ENCODE measurements at places on chromosomes 6 and 20. TPM values are rescaled to one million over a fixed set of nuclear protein-coding genes. Genes with fewer than 3 reads are reported as not detected.

DNA sequence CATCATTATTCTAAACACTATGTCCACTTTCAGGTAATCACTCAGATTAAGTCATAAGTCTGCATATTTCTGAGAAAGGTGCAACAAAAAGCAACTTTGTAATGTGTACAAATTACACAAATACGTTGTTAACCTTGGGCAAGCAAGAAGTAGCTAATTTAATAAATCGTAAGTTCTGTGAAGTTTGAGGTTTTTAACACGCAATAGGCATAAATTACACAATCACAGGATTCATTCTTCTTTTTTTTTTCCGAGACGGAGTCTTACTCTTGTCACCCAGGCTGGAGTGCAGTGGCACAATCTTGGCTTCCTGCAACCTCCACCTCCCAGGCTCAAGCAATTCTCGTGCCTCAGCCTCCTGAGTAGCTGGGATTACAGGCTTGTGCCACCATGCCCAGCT is 57.2 kb upstream of the F13A1 start:
- no peak overlapping the region for H3K4me3 ChIP-seq
- peaks cover 4% of the 10 kb centered on the region for H3K27me3 ChIP-seq
- no peak overlapping the region for H3K27ac ChIP-seq
- no peak for DNase-seq
- peaks cover 11% of the 10 kb centered on the region for H3K4me1 ChIP-seq

DNA sequence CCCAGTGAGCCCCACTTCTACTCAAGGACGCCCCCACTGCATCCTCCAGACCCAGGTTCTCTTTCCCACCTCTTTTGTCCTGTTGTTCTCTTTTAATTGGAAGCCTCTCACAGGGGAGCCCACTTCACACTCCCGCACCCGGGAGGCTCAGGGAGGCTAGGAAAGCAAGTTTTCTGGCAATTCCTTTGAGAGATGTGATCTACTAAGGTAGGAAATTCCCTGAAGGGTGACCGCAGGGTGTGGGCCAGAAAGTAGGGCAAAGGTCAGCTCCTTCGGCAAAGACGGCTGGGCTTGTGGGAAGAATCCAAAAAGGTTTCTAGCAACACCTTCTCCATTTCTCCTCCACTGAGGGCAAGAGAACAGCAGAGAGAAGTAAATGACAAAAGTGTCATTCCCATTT is 98.1 kb upstream of the PTPN1 start:
- no peaks in the 10 kb centered on the region for H3K36me3 ChIP-seq
- no peak overlapping the region for H3K4me3 ChIP-seq
- H3K27ac ChIP-seq, result no peak overlapping the region
- no peaks in the 10 kb centered on the region for H3K27me3 ChIP-seq
- no peak for DNase-seq
- H3K4me1 ChIP-seq, result peaks cover 4% of the 10 kb centered on the region

GRCh38 chr6:106894978-106895702 is 79.4 kb downstream of the CD24 start:
- H3K36me3 ChIP-seq, result no peaks in the 10 kb centered on the region
- no peaks in the 10 kb centered on the region for H3K4me1 ChIP-seq
- no peak for DNase-seq
- peaks cover 5% of the 10 kb centered on the region for H3K27me3 ChIP-seq
- no peak overlapping the region for H3K27ac ChIP-seq

The L3MBTL3 gene
- total RNA-seq, result 39.3 TPM

The SLPI gene
- total RNA-seq, result not detected

Data from A673 (cell line).